T-helper 9 cell (primary cell): ENCODE measurements at places on chromosomes 6 and 20.

DNA sequence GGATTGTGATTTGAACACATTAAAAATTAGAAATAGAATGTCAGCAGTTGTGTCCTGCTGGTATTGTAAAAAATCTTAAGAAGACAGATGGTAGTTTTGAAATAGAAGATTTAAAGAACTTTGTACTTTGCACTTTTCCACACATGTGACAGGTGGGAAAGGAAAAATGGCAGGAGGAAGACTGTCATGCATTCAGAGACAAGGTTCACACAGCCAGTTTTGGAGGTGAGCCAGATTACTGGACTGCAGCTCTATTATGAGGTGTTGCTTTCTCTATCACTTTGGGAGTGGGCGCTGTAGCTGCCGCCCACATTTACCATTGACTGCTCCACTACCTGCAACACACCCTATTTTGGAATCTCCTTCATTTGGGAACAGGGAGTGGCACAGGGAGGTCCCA lies 12.1 kb upstream of the NDUFAF4 start:
- DNase-seq = no peak

GRCh38 chr20:3158968-3159431 lies 665 bp downstream of the FASTKD5 start:
- DNase-seq = no peak

GRCh38 chr20:40961176-40961575 lies 67.4 kb upstream of the TOP1 start:
- DNase-seq = no peak

- no peak for DNase-seq
Observed at GRCh38 chr20:48196001-48196400, 410.7 kb upstream of the SULF2 start.

DNA sequence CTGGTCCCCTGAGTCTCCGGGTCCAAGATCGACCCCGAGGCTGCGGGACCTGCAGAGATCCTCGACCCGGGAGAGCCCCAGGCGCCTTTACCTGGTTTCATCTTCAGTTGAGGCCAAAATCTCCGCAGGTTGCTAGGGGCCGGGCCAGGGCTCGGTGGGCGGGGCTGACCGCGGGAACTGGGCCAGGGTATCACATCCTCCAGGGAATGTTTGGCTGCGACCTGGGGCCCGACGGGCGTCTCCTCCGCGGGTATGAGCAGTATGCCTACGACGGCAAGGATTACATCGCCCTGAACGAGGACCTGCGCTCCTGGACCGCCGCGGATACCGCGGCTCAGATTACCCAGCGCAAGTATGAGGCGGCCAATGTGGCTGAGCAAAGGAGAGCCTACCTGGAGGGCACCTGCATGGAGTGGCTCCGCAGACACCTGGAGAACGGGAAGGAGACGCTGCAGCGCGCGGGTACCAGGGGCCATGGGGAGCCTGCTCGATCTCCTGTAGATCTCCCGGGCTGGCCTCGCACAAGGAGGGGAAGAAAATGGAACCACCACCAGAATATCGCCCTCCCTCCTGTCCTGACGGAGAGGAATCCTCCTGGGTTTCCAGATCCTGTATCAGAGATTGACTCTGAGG lies 53.8 kb upstream of the POLR1H start:
- peak; percentile 3 for DNase-seq

- DNase-seq = no peak
Observed at GRCh38 chr6:137286916-137287315, 67.7 kb upstream of the IFNGR1 start.

GRCh38 chr6:17212546-17213371 lies 68.4 kb upstream of the RBM24 start:
- DNase-seq = no peak

DNA sequence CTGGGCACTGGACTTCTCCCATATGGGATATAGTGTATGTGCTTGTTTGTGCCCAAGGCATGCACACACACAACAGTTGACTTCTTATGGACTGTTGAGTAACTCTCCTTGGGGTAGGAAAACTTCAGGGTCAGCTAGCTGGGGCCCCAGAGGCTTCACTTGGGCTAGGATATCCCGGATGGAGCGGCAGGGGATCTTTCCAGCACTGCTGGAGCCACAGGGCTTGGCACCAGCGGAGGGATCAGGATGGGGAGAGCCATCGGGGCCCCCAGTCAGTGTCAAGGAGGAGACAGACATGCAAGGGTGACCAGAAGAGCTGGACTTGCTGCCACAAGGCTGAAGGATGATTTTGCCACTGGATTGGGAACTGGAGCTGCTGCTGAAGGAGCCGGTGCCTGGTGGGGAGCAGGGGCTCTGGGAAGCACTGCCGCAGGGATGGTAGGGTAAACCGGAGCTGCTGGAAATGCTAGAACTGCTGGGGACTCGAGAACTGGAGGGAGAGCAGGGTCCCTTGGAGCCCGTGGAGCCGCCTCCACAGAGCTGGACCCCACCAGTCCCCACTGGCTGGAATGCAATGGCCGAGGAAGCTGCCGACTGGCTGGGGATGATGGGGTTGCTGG lies 1.5 kb downstream of the PSORS1C1 start:
- no peak for DNase-seq

- no peak for DNase-seq
Observed at GRCh38 chr6:52385074-52385473, 23.1 kb downstream of the PAQR8 start.

GRCh38 chr6:7833751-7834070 lies 76.9 kb downstream of the TXNDC5 start:
- DNase-seq = no peak

GRCh38 chr6:108748055-108748454 lies 100.2 kb upstream of the ARMC2 start:
- no peak for DNase-seq

DNA sequence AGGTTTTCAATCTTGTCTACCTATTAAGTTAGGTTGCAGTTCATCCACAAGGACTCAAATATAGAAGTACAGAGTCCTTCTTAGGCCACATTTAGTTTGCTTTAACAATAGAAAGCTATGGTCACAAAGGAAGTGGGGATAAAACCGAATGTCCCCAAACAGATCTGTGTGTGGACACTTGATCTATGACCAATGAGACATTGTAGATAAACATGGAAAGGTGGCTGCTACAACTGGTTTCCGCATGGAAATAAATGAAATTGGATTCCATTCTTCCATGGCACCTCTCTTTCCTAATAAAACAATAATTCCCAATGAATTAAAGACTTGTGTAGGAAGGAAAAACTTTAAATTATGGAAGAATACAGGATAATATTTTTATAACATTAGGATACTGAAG lies 20.4 kb upstream of the DOK5 start:
- DNase-seq = no peak

DNA sequence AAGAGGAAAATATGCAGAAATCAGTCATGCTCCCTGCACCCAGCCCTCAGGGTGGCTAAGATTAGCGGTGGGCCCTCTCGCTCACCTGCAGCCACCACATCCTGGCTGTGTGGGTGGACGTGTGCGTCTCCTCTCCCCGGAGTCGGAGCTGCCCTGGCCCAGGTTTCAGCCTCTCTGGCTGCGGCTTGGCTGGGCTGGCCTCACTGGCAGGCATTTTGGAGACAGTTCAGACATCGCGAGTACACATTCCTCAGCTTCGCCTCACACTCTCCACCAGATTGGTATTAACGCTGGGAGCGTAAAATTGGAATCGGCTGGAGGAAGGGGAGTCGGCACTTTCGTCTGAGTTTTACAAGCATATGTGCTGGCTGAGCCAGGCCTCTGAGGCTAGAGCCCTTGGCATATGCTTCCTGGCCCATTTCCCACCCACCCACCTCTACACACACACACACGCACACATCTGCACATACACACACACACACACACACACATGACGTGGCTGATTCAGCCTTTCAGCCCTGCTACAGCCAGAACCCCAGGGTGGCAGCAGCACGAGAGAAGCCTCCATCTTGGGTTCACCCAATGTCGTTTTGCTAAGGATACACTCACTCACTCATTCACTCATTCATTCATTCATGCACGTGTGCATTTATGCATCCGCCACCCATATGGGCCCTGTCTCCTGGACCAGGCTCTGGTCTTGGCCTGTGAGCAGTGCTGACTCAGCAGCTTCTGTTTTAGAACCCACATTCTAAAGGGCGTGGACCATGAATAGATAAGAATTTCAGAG lies 42.9 kb downstream of the BCAS4 start:
- DNase-seq = no peak

- DNase-seq = no peak
Observed at GRCh38 chr6:1609648-1610496, at the start of gene FOXC1. TSS of gene FOXC1 (plus strand) at chr6:1609915. CDS start at chr6:1610446, 531 bp downstream.

DNA sequence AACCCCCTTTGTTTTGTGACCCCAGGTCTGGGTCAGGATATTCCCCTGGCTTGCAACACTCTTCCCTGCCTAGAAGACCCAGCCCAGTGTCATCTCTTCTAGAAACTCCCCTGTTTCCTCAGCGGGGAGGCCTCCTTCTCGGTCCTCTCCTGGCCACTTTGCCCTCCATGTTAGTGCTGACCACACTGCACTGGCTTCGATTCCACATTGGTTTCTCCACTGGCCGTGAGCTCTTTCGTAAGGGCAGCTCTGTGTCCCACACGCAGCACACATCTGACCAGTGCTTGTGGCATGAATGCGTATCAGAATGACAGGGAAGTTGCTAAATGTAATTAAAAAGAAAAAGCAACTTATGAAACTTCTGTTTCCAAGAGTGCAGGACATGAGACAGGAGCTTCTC lies 49.4 kb upstream of the FNDC1 start:
- no peak for DNase-seq

GRCh38 chr6:72622094-72622940 lies 453 bp downstream of the KCNQ5 start:
- peak; percentile 20 for DNase-seq

GRCh38 chr6:123533862-123534648 lies 102.7 kb downstream of the TRDN start:
- no peak for DNase-seq

- DNase-seq = no peak
Observed at GRCh38 chr20:25470045-25470444, 62.6 kb downstream of the GINS1 start.

- no peak for DNase-seq
Observed at GRCh38 chr20:18240997-18241396, 47.3 kb upstream of the ZNF133 start.

DNA sequence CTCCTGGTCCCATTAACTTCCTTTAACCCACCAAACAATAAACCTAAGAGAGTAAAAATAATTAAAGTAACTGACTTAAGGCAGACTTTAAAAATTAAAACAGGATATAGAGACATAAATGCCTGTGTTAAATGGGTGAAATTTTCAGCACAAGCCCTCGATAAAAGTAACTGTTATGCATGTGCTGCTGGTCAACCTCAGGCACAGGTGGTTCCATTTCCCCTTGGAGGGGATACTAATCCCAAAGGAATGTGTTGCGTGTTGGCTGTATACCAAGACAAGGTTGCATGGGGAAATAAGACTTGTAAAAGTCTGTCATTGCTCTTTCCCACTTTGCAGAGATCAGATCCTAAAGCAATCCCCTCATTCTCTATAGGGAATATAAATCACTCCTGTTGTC lies 25.8 kb downstream of the HLA-A start:
- DNase-seq = no peak

- DNase-seq = no peak
Observed at GRCh38 chr6:54710456-54710855, 136.1 kb upstream of the FAM83B start.

DNA sequence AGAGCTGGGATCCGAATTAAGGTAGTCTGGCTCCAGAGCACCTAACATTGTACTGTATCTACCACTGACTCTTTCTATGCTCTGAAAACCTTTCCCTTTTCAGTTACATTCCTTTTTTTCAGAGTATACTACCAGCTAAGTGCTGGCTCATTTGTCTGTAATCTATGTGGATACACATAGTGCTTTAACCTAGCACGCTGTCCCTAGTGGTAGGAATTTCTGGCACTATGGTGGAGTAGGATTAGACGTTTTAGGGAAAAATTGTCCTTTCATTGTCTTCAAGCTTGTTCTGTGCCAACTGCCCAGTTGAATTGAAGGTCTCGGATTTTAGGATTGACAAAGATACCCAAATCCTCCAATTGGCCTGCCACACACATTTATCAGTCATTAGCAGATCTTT lies 259.1 kb upstream of the FERMT1 start:
- no peak for DNase-seq

DNA sequence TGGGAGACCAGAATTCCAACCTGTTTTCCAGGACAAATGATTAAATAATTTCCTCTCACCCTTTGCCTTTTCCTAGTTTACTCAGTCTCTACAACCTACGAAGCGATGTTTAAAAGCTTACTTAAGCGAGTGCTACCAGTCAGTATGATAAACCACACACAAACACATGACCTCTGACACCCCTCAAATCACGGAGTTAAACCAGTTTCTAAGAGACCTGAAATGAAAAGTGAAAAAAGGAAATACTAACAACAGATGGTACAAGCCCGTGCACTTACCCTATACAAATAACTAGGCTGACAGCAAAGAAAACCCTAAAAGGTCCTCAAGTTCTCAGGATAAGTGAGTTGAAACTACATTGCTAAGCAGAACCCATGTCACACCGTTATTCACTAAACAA lies 7.7 kb downstream of the TNFRSF21 start:
- DNase-seq = no peak

DNA sequence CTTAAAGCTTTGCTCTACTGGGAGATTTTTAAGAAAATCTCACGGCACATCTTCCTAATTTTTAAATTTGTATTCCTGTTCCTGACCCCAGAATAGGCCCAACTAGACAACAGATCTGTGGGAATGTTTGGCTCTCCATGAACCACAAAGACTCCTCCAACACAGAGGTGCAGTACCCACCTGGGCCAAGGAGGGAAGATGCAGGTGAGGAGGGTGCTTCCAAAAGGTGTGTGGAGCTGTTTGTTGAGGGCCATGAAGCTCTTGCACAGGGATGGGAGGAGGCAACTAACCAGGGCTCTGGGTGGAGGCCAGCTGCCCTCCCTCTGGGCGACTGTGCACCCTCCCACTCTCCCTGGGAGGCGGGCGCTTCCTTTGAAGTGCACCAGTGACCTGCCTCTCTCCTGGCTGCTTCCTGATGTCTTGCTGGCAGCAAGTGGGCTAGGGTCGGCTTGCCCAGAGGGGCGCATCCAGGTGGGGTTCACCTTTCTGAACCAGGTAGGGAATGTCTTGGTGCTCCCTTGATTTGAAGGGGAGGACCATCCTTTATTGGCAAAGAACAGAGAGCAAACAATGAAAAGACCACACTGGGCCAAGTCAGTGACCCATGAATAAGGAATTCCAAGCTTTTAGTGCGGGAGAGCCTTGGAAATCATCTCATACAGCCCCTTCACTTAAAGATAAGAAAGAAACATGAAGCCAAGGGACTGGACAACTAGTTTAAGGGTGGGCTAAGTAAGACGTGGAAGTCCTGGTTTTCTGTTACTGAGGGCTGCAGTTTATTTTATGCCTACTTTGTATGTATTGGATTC lies 76.0 kb downstream of the ANKRD6 start:
- DNase-seq = no peak

GRCh38 chr6:81977486-81977885 lies 225.0 kb upstream of the TENT5A start:
- DNase-seq = no peak

GRCh38 chr6:157514659-157515496 lies 133.9 kb downstream of the ZDHHC14 start:
- no peak for DNase-seq
